ENCODE measurements at places on chromosomes 6 and 20. TPM values are rescaled to one million over a fixed set of nuclear protein-coding genes. Genes with fewer than 3 reads are reported as not detected.

DNA sequence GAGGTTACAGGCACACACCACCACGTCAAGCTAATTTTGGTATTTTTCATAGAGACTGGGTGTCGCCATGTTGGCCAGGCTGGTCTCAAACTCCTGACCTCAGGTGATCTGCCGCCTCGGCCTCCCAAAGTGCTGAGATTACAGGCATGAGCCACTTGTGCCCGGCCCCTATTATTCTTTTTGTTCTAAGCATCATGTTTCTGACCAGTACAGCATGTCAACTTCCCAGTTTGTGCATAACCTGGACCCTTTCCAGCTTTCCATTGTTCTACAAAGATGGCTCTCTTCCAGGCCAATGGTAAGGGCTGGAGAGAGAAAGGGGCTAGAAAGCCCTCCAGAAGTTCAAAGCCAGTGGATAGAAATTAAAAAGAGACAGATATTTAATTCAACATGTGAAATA lies 91.3 kb upstream of the TNFAIP3 start:
- no peak for DNase-seq

GRCh38 chr6:161135695-161136591 lies 137.9 kb downstream of the AGPAT4 start:
- DNase-seq = no peak

DNA sequence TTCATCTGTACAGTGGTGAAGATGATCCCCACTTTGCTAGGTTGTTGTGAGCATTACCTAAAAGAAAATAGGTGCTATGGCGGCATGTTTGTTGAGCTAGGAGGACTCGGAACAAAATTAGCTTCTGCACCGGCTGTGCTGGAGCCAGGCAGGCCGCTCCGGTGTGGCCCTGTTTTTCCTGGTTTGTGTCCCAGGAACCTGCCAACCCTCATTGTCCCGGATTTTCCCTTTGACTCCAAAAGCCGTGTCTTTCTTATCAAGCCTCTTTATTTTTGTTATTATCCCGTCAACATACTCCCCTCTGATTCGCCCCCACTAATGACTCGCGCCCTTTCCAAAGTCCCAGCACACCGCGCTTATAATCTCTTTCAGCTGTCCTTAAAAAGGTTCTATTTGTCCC lies 117.0 kb downstream of the MYLK4 start:
- DNase-seq = no peak

DNA sequence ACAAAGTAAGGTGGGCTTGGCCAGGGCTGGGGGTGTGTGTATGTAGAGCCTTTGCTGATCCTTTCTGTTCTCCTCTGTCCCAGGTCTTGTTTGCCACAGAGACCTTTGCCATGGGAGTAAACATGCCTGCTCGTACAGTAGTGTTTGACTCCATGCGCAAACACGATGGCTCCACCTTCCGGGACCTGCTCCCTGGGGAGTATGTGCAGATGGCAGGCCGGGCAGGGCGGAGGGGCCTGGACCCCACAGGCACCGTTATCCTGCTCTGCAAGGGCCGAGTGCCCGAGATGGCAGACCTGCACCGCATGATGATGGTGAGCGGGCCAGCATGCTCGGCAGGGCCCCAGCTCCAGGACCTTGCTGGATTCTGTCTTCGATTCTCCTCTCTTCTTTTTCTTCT lies 6.2 kb downstream of the DXO start:
- DNase-seq = peak; percentile 86

Gene SLPI
- not detected for total RNA-seq

Data from chondrocyte (in vitro differentiated cells).